Thymus (tissue), 14 donors: ENCODE measurements at places on chromosomes 4 and X. TPM values are rescaled to one million over a fixed set of nuclear protein-coding genes. Genes with fewer than 3 reads are reported as not detected.

- DNase-seq = no peak
Measured at GRCh38 chrX:40188573-40189417, 91.0 kb upstream of the BCOR start.

Gene HHIP
- 6.9 TPM for total RNA-seq

DNA sequence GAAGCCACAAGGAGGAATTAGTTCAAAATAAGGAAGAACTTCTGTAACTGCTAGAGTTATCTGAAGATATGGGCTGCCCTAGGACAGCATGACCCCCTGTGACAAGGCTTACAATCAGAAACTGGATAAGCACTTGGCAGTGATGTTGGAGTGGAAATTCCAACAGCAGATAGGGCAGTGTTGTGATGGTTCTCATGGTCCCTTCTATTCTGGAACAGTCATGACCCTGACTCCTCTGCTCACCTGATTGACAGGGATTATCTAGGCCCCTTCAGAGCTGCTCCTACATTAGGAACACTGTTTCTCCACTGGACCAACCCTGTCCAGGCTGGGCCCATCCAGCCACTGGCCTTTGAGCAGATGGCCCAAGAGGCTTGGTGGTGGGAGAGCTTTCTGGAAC lies 17.9 kb downstream of the NALF2 start:
- DNase-seq = no peak

DNA sequence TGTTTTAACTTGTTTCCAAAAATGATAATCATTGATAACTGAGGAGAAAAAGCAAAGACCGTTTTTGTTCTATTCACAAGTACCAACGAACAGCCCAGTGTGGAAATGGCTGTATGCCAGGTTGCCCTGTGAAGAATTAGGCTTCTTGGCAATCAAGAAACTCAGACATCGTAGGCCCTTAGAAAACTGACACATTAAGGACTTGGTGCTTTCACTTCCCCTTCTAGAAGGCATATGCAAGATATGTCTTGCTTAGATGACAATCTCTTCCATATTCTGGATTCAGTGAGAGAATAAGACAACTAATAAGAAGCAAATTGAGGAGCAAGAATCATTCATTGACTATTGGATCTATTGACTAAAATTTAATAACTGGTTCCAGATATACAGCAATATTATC lies 56.6 kb downstream of the ANAPC10 start:
- no peak for DNase-seq

Gene PAGE1
- not detected for total RNA-seq

Gene XAGE1A
- total RNA-seq = not detected

Gene BMP3
- total RNA-seq = 0.09 TPM

- no peak for DNase-seq
Measured at GRCh38 chr4:139740531-139741041, 75.0 kb downstream of the MGST2 start.

DNA sequence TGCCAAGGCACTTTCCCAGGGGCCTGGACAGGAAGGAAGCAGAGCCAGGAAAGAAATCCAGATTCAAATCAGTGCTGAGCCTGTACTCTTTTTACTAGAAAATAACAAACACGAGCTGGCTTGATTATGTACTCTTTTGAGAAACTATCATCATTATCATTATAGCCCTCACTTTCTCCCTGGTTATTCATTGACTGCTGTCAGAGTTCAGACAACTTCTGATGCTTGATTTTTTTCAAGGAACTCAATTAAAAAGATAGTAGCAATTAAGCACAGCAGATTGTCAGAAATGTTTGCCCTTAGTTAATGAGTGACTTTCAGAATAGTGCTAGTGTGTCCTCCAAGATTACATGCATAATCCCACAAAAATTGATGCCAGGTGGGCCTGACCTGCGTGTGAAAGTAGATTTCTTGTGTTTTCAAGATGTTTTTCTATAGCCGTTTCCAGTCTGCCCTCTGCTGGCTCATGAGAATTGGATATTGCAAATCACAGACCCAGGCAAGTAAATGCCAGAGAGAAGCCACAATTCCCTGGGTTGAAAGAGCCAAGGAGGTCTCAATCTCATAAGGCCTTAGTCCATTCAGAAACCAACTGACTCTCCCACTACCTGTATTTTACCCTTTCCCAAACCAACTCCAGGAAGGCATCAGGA lies 14.3 kb upstream of the PNPLA4 start:
- DNase-seq = no peak

Gene SLC7A11
- 0.47 TPM for total RNA-seq

DNA sequence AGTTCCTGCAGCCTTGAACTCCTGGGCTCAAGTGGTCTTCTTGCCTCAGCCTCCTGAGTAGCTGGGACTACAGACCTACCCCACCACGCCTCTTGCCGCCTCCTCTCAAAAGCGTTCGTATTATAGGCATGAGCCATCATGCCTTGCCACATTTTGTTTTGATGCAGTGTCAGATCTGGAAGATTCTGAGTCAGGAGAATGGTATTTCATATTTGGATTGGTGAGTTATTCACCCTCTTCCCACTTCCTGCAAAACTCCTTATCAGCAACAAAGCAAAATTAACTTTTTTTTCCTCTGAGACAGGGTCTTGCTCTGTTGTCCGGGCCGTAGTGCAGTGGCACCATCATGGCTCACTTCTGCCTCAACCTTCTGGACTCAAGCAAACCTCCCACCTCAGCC lies 29.6 kb downstream of the REST start:
- DNase-seq = no peak
